ENCODE measurements at places on chromosomes 12 and 14.
A peak's percentile ranks its signal among the peaks of the same experiment; 100 is the strongest.

DNA sequence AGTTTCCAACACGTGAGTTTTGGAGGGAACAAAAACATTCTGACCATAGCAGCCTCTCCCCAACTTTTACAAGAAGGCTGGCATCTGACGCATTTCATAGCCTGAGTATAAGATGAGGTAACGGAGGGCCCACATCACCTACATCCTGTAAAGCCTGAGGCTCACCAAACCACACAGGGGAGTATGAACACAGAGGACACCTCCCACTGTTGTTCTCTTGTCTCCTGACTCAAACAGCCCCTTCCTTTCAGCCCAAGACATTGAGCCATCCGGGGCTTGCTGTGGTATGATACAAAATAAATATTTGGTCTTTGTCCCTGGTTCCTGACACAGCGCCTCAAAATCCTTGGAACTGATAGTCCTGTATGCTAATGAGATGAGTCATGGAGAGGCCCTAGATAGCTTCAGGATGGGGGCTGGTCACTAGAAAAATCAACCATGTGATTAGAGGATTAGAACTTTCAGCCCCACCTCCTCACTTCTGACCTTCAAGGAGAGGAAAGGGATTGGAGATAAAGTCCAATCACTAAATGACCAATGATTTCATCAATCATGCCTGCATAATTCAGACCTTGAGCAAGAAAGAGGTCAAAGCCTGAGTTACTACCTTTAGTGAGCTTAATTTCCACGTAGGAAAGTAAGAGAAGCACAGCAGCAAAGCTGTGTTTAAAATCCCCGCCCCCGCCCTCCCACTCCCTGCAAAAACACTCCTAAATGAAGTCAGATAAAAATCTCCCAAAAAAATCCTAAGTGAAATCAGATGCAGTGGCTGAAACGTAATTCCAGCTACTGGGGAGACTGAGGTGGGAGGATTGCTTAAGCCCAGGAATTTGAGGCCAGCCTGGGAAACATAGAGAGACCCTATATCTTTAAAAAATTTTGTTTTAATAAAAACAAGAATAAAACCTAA lies 236.4 kb downstream of the PCNX1 start:
- DNase-seq: no peak

DNA sequence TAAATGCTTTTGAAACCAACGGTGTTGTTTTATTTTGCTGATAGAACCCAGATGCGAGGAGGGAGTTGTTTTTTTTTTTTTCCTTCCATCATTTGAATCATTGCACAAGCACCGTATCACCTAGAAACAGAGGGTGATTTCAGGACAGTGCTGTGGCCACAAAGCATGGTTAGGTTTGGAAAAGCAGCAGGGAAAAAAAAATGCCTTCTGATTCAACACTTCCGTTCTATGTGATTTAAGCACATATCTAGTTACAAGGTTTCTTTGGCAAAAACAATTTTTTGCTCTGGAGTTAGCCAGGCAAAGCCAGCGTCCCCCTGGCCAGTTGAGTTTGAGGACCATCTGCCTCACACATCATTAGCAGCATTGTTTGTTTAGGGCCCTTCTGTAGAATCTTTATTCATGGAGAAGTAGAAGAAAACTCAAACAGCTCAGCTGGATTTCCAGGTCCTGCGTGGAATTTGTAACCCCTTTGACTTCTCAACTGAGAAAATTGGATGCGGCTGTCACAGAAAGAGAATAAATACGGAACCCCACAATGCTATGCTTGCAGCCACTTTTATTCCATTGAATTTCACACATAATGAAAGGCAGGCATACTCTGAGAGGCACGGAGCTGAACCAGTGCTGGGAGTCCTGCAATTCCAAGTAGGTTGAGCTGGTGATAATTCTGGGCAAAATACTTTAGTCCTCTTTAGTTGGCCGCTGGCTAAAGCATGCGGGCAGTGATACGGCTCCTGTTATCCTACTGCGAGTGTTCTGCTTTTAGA lies 17.0 kb upstream of the WNT5B start:
- no peak for DNase-seq

GRCh38 chr12:50354908-50355307 lies 41.5 kb downstream of the FAM186A start:
- DNase-seq: no peak

- no peak for DNase-seq
Observed at GRCh38 chr14:37637341-37637740, 41.9 kb downstream of the TTC6 start.

GRCh38 chr12:102958073-102958829 lies 777 bp downstream of the ASCL1 start:
- no peak for DNase-seq

- no peak for DNase-seq
Observed at GRCh38 chr14:24369907-24370687, 2.1 kb downstream of the NFATC4 start.

DNA sequence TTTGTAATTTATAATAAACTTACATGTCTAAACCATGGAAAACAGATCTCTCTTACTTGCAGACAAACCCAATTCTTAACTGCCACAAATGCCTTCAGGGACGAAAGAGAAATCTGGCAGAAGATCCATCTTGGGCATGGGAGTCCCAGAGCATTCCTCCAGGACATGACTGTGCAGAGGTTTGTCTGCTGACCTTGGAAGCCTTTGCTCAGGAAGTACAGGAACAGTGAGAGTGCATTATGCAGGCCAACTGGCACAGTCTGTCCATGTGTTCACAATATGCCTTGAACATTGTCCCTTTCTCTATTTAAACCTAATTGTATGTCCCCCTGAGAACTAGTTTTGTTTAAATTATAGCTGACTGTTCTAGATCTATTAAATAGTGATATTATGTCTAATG lies 467.1 kb downstream of the ATP23 start:
- DNase-seq: no peak

- DNase-seq: no peak
Observed at GRCh38 chr14:65815127-65815526, 402.6 kb downstream of the FUT8 start.

- no peak for DNase-seq
Observed at GRCh38 chr12:86275356-86275755, 19.2 kb upstream of the MGAT4C start.

DNA sequence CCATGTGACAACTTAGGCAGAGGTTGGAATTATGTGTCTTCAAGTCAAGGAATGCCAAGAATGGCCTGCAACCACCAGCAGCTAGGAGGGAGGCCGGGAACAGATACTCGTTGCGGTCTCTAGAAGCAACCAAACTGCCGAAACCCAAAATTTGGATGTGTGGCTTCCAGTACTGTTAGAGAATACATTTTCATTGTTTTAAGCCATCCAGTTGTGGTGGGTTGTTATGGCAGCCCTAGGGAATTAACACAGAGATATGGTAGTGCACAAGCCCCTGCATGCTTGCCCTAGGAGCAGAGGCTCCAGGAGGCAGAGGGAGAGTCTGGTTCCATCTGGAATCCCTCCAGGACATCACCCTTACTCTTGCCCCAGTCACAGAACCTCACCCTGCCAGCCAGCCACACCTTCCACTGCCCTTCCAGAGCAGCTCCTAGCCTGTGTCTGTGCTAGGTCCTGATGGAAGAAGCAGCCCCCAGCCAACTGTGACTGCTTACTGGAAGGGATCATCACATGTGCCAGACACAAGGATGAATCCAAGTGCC lies 19.5 kb downstream of the PITPNM2 start:
- no peak for DNase-seq

- no peak for DNase-seq
Observed at GRCh38 chr14:104101086-104101621, 15.7 kb downstream of the ASPG start.

GRCh38 chr12:97404543-97404942 lies 58.1 kb upstream of the RMST start:
- DNase-seq: no peak

DNA sequence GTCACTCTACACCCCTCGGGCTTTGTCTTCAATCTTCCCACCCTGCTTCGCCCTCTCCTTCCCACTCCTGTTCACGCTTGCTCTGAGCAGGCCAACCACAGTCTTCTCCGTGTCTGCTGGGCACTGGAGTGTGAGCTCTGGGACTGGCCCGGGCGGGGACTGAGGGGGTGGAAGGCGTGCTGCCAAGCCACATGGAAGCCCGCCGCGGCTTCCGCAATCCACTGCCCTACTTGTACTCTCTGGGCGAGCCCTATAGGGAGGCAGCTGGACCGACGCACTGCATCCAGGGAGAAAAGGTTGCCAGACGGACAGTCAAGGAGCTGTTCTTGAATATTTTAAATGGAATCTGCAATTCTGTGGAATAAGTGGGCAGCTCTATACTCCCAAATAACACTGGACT lies 24.8 kb downstream of the GOLGA3 start:
- DNase-seq: no peak

GRCh38 chr12:103387385-103387784 lies 108.4 kb downstream of the C12orf42 start:
- no peak for DNase-seq

GRCh38 chr12:30508205-30508967 lies 187.3 kb downstream of the IPO8 start:
- DNase-seq: no peak

GRCh38 chr12:110281549-110282299 lies 677 bp downstream of the ATP2A2 start:
- DNase-seq: peak; percentile 6

- peak; percentile 7 for DNase-seq
Observed at GRCh38 chr12:27333403-27334009, 870 bp downstream of the BMAL2 start.

DNA sequence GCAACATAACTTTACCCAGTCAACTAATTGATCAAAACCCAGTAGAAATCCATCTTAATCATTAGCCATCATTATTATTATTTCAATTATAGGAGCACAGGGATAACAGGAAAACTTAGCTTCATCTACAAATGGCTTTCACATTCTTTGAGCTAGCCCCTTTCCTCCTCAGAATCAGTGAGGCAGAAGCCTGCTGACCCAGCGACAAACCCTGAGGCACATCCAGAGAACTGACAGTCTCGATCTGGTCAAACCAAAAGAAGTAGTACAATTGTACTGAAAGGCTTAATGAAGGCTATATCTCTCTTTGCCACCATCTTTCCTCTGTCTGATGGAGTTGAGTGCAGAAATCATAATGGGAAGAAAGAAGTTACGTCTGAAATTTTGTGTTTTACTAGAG lies 109.8 kb upstream of the ARID2 start:
- DNase-seq: no peak

DNA sequence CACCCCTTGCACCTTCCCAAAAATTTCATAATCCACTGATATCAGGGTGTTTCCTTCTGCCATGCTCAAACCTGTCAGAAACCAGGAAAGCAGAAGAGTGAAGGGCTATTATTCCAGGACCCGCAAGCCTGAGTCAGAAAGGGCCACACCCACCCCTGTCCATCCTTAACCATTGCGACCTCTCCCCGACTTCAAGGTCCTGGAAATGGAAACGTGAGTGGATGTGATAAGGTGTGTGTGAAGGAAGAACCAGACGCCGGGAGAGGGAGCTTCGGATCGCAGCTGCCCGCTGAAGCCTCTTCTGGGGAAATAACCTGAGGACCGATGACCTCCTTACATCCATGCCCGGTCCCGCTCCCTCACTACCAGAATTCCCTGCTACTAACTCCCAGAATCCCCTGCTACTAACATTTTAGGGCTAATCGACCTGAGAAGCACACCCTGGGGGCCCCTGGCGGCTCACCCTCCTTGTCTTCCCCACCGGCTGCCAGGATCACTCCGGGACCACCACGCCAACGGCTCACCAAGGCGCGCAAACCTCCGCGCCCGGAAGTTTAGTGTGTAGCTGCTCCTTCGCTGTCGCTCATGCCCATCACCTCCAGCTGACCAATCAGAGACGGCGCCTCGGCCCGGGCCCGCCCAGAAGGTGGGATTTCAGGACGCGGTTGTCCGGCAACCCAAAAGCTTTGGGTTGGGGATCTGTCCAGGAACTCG lies at the start of gene ACYP1:
ACYP1 (minus strand) TSS at position 534 of the 714 bp plus-strand sequence; CDS start at position 63, 471 bp downstream.
- peak; percentile 78 for DNase-seq

DNA sequence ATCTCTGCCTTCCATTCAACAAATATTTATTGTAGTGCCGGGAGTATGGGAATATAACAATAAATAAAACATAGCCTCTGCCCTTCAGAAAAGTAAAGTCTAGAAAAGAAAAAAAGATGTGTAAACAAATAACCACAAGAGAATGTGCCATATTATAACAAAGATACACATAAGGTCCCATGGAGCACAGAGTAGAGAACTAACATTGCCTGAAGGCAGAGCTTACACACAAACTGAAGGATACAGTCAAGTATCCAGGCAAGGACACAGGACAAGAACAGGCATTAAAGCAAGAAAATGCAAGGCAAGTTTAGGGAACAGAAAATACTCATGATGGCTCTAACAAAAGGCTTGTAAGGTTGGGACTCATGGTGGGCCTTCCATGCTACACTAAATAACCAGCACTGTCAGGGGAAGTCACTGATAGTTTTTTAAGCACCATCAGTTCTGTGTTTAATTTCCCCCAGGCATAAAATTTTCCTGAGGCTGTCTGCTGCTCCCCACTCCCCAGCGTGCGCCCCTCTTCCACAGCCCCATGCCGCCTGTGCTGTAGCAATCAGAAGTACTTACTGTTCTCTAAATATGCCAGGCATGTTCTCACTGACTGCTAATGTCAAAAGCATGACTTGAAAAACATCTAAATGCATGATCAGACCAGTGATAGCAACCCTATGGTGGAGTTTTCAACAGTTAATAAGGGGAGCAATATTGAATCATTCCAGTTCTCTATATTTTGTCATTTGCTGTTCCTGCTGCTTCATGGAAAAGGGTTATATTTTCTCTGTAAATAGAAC lies 77.8 kb downstream of the ANKS1B start:
- DNase-seq: no peak

DNA sequence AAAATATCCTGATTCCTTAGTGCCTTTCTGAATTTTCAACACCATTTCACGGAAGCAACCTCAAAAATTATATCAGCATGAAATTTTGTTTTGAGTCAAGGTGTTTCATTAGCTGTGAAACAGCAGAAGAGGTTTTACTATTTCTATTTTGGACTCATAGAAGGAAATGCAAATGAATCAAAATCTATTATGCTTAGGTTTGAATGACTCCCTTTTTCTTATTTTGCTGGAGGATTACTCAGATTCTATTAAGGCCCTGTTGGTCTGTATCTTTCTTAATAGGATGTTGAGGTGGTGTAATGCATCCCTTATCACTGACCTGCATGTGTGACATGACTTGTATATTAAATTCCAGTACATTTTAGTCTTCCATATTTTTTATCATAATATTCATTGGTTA lies 165.8 kb downstream of the TMTC2 start:
- DNase-seq: no peak

DNA sequence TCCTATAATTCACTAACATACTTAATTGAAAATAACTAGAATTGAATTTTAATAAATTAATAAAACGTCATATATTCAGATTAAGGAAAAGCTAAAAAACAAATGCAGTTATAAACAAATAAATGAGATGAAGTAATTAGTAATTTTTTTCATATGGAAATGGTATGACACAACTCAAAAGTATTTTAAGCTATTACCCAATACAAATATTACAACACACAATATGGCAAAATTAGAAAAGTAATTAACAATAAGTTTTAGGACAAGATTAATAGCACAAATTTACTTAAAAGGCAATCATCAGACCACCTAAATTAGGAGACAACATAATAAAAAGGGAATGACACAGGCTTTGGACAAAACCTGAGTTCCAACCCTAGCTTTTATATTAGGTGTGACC lies 81.7 kb downstream of the EEA1 start:
- DNase-seq: no peak
